ENCODE measurements at places on chromosomes 11 and 22.

GRCh38 chr11:106311531-106312230 lies 234.2 kb downstream of the AASDHPPT start:
- no peak for DNase-seq

DNA sequence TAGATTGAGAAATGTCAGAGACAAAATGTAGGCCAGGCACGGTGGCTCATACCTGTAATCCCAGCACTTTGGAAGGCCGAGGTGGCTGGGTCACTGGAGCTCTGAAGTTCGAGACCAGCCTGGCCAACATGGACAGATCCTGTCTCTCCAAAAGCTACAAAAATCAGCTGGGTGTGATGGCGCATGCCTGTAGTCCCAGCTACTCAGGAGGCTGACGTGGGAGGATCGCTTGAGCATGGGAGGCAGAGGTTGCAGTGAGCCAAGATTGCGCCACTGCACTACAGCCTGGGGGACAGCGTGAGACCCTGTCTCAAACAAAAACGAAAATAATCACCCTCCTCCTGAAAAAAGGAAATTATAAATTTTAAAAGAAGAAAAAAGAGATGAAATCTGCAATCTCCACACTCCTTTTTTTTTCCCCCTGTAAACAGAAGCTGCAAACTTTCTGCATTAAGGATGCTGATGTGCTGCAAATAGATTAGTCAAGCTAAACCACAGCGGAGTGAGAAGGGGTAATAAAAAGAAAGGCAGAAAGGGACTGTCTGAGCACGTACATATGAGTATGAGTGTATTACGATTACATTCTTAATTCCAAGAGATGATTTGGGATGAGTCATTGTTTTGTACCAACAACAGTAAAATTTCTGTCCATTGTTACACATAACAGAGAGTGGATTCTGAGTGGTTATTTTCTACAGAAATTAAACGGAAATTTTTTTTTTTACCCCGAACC lies 87.3 kb downstream of the SIK3 start:
- DNase-seq = no peak

DNA sequence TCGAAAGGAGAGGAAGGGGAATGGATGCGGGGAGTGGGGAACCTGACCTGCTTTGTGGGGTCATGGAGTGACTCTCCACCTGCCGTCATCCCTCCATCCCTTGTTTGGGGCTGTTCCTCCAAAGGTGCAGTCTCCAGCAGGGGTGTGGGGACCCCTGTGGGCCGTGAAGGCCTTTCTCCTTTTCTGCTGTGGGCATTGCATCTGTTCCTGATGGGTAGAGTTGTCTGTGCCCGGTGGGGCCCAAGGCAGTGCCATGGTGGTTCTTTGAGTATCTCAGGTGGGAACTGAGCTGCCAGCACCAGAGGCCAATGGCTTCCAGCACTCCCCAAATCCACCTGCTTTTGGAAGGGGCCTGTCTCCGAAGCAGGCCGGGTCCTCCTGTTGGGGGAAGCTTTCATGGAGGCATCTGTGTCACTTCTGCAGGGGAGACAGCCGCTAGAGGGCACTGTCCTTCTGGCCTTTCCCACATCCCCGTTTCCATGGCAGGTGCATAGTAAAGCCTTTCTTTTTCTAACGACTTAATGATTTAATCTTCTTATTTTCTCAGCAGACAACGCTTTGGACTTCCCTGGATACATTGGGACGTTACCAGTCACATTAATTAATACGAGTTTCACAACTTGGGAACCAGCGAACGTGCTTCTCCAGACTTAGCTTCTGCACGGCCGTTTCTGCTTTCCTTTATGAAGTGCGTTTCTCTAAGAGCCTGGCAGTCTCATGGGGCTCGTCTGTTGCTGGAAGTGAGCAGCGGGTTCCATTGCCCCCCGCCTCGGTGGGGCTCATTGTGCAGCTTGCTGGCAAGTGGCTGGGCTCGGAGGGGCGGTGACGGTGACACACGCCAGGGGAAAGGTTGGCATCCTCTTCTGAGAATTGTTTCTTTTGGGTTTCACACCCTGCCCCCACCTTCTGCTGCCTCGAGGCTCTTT lies 57.1 kb downstream of the PARVB start:
- DNase-seq = no peak

GRCh38 chr11:72969894-72970335 lies 155.7 kb downstream of the ATG16L2 start:
- no peak for DNase-seq

- no peak for DNase-seq
Measured at GRCh38 chr22:36753120-36753802, 22.7 kb downstream of the IFT27 start.

- no peak for DNase-seq
Measured at GRCh38 chr11:2104524-2105440, 34.4 kb downstream of the IGF2 start.

DNA sequence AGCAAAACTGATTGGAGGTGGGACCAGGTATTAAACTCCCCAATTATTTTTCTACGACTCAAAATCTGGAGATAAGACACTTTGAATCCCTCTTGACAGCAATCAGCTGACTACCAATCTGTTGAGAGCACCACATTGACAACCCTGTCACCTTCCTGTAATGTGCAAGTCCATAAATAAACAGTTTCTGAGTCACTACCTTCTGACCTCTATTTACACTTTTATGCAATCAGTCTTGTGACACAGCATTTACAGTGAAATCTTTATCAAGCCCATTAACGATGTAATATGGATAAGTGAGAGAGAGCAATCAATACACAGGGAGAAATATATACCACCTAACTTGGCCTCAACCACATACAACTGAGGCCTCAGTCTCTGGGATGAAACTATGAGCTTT lies 283.7 kb upstream of the ANO5 start:
- no peak for DNase-seq

GRCh38 chr11:72653649-72654048 lies 20.6 kb downstream of the PDE2A start:
- no peak for DNase-seq

DNA sequence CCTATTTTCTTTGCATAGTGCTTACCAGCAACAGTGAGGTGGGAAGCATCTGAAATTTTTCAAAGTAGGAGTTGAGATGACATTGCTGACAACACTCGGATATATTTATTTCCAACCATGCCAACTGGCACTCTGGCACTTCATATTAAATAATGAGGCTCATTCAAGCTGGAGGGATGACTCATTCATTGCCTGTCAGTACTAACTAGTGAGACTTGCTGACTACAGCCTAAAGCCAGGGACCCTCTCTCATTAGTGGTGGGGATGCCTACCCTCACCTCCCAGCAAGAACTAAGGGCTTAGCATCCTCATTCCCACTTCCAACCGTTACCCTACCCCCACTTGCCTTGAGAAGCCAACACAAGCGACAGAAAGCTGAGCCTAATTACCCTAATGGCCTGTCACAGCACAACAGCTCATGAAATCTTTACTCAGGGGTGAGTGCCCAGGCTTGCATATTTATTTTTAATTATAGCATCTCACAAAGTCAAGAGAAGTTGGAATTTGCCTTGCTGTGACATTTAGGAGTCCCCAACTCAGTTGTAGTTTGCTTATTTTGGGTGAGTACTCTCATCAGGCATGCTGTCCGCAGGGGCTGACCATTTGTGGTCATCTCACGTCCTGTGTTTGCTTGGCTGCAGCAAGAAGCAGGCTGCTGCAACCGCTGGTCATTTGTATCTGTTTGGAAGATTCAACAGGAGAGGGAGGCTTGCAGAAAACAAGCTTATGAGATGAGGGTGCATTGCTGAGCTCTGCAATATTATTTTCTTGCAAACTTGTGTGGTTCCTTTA lies 181.6 kb upstream of the POU2AF2 start:
- DNase-seq = peak; percentile 37

DNA sequence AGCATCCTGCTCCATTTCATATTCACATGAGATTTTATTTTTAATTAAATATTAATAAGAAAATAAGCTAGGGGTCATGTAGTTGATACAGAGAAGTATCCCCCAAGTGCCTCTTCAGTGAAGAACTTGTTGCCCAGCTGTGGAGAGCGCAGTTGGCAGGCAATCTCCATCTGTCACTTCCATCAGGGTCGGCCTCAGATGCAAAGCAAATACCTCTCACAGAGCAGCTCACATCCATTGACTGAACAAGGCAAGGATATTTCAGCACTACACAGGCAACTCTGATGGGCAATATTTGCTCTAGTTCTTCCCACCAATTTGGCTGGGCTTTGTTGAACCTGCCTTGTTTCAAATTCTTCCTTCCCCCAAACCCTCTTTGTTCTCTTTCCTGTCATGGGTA lies 129.4 kb downstream of the NOX4 start:
- DNase-seq = no peak

- no peak for DNase-seq
Measured at GRCh38 chr11:113286509-113287497, 27.6 kb upstream of the TTC12 start.

GRCh38 chr11:69925366-69926196 lies 106.4 kb upstream of the FGF3 start:
- DNase-seq = no peak

GRCh38 chr11:101478587-101479369 lies 105.0 kb downstream of the TRPC6 start:
- no peak for DNase-seq

DNA sequence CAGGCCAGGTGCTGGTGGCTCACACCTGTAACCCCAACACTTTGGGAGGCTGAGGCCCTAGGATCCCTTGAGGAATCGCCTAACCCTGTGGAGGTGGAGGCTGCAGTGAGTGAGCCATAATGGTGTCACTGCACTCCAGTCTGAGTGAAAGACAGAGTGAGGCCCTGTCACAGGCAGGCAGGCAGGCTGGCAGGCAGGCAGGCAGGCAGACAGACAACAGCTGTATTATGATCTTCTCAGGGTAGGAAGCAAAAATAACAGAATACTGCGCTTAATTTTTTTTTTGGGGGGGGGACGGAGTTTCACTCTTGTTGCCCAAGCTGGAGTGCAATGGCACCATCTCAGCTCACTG lies 3901.6 kb upstream of the OR11H1 start:
- DNase-seq = no peak

DNA sequence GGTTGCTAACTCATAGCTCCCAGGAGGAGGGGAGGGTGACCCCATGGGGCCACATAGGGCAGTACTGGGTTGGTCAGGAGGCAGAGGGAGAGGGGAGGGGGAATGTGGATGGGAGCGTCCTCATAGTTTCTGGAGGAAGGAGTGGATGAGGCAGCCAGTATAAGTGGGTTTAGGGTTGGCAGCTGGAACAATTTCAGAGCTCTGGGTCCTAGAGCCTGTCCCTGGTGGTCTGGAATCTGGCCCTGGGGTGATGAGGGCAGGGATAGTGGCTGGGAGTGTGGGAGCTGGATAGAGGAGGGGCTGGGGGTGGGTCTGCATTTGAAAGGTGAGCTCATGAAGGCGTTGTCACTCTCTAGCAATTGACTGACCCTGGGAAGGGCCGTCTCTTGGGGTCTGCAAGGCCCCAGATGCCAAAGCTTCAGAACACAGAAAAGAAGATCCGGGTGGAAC lies 5.3 kb upstream of the MRGPRG start:
- DNase-seq = no peak

Data from NCI-H774 (cell line).